ENCODE measurements at places on chromosomes 12 and 14.

- H3K4me1 ChIP-seq, result peaks cover 15% of the 10 kb centered on the region
- no peak overlapping the region for H3K27ac ChIP-seq
- H3K27me3 ChIP-seq, result peaks cover 26% of the 10 kb centered on the region
- DNase-seq, result no peak
- H3K36me3 ChIP-seq, result no peaks in the 10 kb centered on the region
- peak overlapping the region; percentile 46 for H3K4me3 ChIP-seq
These were observed 393 bp downstream of the SYT1 start for GRCh38 chr12:78864870-78865463.

DNA sequence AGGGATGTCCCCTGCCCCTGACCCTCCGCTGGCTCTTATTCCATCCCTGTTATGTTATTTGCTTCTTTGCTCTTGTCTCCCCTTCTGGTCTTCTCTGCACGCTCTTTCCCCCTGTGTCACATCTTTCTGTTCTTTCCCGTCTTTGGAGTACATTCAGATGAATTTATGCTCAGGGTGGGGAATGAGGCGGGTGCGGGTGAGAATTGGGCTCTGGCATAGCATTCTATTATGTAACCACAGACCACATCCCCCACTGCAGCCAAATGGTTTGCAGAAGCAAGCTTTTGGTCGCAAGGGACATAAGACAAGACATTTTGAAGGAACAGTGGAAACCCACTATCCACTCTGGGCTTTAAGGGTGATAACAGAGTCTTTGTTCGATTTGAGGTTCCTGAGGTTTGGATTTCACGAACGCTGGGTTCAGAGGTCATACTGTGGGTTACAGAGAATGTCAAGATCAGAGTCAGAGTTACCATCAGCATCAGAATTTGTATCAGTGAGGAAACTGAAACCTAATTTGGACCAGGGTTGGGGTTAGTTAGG, 3.8 kb downstream of the ENDOU start:
- peaks cover 42% of the 10 kb centered on the region for H3K4me1 ChIP-seq
- no peaks in the 10 kb centered on the region for H3K27me3 ChIP-seq
- H3K4me3 ChIP-seq, result no peak overlapping the region
- no peak overlapping the region for H3K27ac ChIP-seq
- DNase-seq, result no peak

DNA sequence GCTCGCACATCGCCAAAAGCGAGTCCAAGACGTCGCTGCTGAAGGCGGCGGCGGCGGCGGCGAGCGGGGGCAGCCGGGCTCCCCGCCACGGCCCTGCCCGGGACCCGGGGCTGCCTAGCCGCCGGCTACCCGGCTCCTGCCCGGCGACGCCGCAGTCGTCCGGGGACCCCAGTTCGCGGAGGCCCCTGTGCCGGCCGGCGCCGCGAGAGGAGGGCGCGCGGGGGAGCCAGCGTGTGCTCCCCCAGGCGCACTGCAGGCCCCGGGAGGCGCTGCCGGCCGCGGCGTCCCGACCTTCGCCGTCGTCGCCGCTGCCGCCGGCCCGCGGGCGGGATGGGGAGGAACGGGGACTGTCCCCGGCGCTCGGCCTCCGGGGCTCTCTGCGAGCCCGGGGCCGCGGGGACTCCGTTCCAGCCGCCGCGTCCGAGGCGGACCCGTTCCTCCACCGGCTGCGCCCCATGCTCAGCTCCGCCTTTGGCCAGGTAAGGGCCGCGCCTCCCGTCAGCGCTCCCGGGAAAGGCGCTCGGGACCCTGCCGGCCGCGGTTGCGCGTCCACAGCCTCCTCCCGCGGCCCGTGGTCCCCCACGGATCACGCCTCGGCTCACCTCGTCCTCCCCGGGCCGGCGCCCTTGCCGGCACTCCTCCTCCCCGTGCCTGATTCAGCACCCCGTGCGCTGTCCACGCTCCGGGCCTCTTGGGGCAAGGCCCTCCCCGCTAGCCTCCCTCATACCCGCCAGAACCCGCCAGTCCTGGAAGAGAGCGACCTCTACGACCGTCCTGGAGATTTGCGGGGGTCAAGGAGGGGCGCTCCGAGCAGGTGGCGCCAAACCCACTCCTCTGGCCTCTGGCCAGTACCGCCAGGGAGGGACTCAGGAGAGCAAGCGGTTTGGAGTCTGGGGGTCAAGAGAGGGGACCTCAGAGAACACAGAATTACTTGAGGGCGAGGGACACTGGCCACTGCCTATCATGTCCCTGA, 721 bp downstream of the CABP1 start:
- no peaks in the 10 kb centered on the region for H3K36me3 ChIP-seq
- H3K4me3 ChIP-seq, result no peak overlapping the region
- H3K4me1 ChIP-seq, result peaks cover 9% of the 10 kb centered on the region
- peaks cover 75% of the 10 kb centered on the region for H3K27me3 ChIP-seq
- peak; percentile 55 for DNase-seq

- no peak overlapping the region for H3K4me3 ChIP-seq
- no peaks in the 10 kb centered on the region for H3K4me1 ChIP-seq
- DNase-seq, result no peak
- no peak overlapping the region for H3K27ac ChIP-seq
- no peaks in the 10 kb centered on the region for H3K27me3 ChIP-seq
These were observed 12.5 kb upstream of the SAMD4A start for GRCh38 chr14:54554401-54554800.

DNA sequence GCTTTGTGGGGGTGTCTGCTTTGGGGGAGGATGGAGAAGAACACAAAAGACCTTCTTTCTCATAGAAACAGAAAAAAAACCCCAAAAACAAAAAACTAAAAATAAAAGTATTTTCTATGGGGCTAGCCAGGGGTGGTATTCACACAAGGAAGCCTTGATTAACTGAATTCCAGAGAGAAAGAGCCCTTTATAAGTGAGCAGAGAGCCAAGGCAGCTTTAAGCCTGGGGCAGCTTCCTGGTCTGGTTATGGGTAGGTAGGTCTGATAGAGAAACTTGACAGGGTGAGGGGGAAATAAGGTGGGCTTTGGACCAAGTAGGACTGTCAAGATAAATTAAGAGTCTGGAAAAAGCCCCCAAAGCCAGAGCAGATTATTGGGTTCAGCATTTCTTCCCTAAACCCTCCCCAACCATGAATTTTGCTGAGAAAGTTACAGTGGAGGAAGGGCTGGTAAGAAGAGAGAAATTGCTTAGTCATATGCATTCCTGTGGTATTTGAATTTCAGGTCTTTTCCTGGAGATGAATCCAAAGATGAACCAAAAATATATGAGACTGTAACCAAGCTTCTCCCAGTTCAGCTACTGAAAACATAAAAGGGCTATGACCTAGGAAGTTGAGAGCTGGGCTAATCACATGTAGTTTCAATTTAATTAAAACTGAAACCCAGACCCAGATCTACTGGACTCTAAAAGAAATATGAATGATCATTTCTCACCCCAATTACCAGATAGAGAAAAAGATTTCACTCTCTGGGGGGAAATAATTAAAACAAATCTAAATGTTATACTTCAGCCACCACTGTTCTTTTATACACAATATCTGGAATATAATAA, 144.8 kb downstream of the TBC1D30 start:
- H3K4me1 ChIP-seq, result no peaks in the 10 kb centered on the region
- DNase-seq, result no peak
- H3K4me3 ChIP-seq, result no peak overlapping the region
- no peaks in the 10 kb centered on the region for H3K27me3 ChIP-seq
- no peaks in the 10 kb centered on the region for H3K36me3 ChIP-seq
- no peak overlapping the region for H3K27ac ChIP-seq

DNA sequence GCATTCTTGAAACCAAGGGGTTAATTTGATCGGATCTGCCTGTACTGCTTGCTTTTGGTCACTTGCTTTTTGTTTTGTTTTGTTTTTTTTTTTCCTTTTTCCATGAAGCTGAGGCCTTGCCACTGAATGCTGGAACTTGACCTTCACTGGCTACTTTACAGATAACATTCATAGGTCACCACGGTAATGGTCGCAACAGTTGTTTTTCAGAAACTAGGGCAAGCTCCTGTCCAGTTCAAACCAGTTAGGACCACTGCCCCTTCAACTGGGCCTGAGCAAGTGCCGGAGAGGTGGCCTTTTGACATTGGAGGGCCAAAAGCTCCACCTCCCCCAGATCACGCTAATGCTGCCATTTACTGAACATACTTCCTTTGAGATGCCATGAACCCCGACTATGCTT, 147.6 kb downstream of the FOXN3 start:
- H3K36me3 ChIP-seq, result no peaks in the 10 kb centered on the region
- peaks cover 35% of the 10 kb centered on the region for H3K4me1 ChIP-seq
- no peak overlapping the region for H3K4me3 ChIP-seq
- no peak for DNase-seq
- H3K27me3 ChIP-seq, result no peaks in the 10 kb centered on the region

- H3K36me3 ChIP-seq, result peaks cover 6% of the 10 kb centered on the region
- H3K4me3 ChIP-seq, result no peak overlapping the region
- peak overlapping the region; percentile 91 for H3K27ac ChIP-seq
- H3K4me1 ChIP-seq, result peaks cover 65% of the 10 kb centered on the region
- H3K27me3 ChIP-seq, result no peaks in the 10 kb centered on the region
These were observed 2.7 kb downstream of the ARL6IP4 start for GRCh38 chr12:122982963-122983788.

GRCh38 chr14:31371646-31372045, 48.7 kb downstream of the HEATR5A start:
- H3K36me3 ChIP-seq, result peaks cover 91% of the 10 kb centered on the region
- no peak for DNase-seq
- no peak overlapping the region for H3K4me3 ChIP-seq
- H3K27ac ChIP-seq, result no peak overlapping the region
- no peaks in the 10 kb centered on the region for H3K4me1 ChIP-seq
- H3K27me3 ChIP-seq, result no peaks in the 10 kb centered on the region

- H3K4me1 ChIP-seq, result no peaks in the 10 kb centered on the region
- H3K36me3 ChIP-seq, result peaks cover 39% of the 10 kb centered on the region
- no peak overlapping the region for H3K4me3 ChIP-seq
These were observed 25.5 kb downstream of the BDKRB1 start for GRCh38 chr14:96281486-96281885.

- no peaks in the 10 kb centered on the region for H3K36me3 ChIP-seq
- no peaks in the 10 kb centered on the region for H3K27me3 ChIP-seq
- H3K4me1 ChIP-seq, result peaks cover 12% of the 10 kb centered on the region
- no peak overlapping the region for H3K27ac ChIP-seq
These were observed 49.7 kb downstream of the IGF1 start for GRCh38 chr12:102430661-102431060.

GRCh38 chr12:93734784-93735183, 57.6 kb downstream of the CRADD start:
- DNase-seq, result no peak
- H3K36me3 ChIP-seq, result no peaks in the 10 kb centered on the region
- peaks cover 32% of the 10 kb centered on the region for H3K4me1 ChIP-seq
- no peak overlapping the region for H3K4me3 ChIP-seq
- no peaks in the 10 kb centered on the region for H3K27me3 ChIP-seq

DNA sequence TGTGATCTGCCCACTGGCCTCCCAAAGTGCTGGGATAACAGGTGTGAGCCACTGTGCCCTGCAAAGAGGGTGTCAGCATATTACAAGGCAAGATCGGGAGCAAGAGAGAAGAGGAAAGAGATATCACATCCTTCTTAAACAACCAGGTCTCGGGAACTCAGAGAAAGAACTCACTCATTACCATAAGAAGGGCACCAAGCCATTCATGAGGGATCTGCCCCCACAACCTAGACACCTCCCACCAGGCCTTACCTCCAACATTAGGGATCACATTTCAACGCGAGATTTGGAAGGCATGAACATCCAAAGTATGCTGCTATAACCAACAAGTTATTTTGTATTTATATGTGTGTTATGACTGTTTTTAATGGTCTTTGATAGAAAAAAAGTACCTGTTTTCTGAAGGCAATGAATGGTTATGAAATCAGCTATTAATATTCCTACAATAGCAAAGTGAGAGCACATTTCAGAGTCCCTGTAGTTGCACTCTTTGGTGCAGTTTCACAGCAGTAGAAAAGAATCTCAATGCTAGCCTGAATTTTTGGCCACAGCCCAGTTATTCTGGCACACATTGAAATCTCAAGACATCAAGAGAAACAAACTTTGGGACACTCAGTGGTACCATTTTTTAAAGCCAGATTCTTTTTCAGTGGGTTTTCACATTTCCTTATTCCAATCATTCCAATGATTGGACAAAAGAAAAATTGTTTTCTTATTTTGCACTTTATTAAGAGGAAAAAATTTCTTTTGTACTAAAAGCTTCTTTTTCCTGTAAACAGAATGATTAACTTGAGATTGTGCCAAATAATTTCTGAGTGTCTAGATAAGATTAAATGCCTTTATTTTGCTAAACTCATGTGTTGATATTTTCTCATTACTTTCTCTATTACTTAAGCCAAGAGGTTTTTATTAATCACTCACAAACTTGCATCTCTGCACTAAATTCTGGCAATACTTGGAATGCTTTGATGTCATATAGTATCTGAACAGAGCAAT, 582.6 kb upstream of the ATP2B1 start:
- no peaks in the 10 kb centered on the region for H3K36me3 ChIP-seq
- H3K4me3 ChIP-seq, result no peak overlapping the region
- no peaks in the 10 kb centered on the region for H3K27me3 ChIP-seq

- no peak overlapping the region for H3K27ac ChIP-seq
- no peaks in the 10 kb centered on the region for H3K27me3 ChIP-seq
- no peak overlapping the region for H3K4me3 ChIP-seq
- peaks cover 26% of the 10 kb centered on the region for H3K4me1 ChIP-seq
- no peak for DNase-seq
These were observed 95.9 kb downstream of the TSPAN9 start for GRCh38 chr12:3173008-3173553.

DNA sequence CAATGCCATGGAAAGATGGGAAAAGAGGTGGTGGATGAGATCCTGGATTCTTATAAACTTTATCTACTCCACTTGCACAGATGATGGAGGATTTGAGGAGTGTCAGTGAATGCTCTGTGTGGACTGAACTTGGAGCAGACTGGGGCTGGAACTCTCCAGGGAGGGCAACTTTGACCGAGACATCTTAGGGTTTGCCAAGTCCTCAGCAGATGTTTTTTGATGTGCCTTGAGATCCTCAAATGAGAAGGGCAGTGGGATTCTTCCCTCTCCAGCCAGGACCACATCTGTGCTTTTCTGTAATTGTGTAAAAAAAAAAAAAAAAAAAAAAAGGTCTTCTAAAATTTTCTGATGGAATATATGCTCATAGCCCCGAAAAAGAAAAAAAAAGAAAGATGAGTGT, 23.0 kb upstream of the MYL2 start:
- no peak for DNase-seq
- H3K27me3 ChIP-seq, result peaks cover 3% of the 10 kb centered on the region
- H3K27ac ChIP-seq, result no peak overlapping the region
- H3K4me1 ChIP-seq, result no peaks in the 10 kb centered on the region
- H3K36me3 ChIP-seq, result no peaks in the 10 kb centered on the region

DNA sequence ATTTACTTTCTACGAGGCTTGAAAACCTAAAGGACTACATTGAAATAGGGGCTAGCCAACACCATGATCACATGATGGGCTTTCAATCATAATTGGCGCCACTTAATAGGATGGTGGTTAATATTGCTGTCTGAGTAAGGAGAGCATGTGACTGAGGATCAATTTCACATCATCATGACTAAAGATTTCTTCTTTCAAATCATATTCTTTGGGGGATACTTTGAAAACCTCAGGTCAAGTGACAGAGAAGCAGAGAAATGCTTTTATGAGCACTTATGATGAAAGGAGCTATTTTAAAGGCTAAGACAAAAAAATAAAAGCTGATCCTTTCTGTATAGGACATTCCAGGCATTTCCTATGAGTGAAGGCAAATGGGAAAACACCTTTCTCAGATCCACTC, 42.9 kb upstream of the KRAS start:
- H3K4me3 ChIP-seq, result no peak overlapping the region
- no peak overlapping the region for H3K27ac ChIP-seq
- no peak for DNase-seq
- no peaks in the 10 kb centered on the region for H3K27me3 ChIP-seq

GRCh38 chr12:94145191-94145983, 3.0 kb upstream of the PLXNC1 start:
- no peak overlapping the region for H3K4me3 ChIP-seq
- no peaks in the 10 kb centered on the region for H3K36me3 ChIP-seq
- no peaks in the 10 kb centered on the region for H3K27me3 ChIP-seq
- peaks cover 9% of the 10 kb centered on the region for H3K4me1 ChIP-seq
- no peak for DNase-seq
